Stimulated activated CD4-positive, alpha-beta T cell treated with anti-CD3 and anti-CD28 coated beads, Interleukin-2, amount 100 ng/mL, for 4 hours (primary cell): ENCODE measurements at places on chromosomes 4 and X.
A peak's percentile ranks its signal among the peaks of the same experiment; 100 is the strongest.

GRCh38 chrX:46913667-46914066 lies 1.4 kb downstream of the JADE3 start:
- no peak for DNase-seq

- DNase-seq = no peak
These were observed 1.4 kb downstream of the RBMX start for GRCh38 chrX:136879001-136879687.

GRCh38 chr4:55517526-55518229 lies 29.0 kb downstream of the CLOCK start:
- no peak for DNase-seq

GRCh38 chrX:40440866-40441265 lies 139.9 kb upstream of the ATP6AP2 start:
- DNase-seq = no peak

DNA sequence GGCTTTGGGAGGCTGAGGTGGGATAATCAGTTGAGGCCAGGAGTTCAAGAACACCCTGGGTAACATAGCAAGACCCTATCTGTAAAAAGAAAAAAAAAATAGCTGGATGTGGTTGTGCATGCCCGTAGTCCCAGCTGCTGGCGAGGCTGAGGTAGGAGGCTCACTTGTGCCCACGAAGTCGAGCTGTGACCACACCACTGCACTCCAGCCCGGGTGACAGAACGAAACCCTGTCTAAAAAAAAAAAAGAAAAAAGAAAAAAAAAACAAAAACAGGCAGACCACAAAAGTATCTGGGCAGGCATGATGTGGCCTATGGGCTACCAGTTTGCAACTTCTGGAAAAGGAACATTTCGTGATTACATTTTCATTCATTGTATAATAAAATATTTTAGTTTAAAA lies 38.1 kb upstream of the RASGEF1B start:
- no peak for DNase-seq

GRCh38 chr4:5184606-5185005 lies 133.3 kb downstream of the STK32B start:
- no peak for DNase-seq

DNA sequence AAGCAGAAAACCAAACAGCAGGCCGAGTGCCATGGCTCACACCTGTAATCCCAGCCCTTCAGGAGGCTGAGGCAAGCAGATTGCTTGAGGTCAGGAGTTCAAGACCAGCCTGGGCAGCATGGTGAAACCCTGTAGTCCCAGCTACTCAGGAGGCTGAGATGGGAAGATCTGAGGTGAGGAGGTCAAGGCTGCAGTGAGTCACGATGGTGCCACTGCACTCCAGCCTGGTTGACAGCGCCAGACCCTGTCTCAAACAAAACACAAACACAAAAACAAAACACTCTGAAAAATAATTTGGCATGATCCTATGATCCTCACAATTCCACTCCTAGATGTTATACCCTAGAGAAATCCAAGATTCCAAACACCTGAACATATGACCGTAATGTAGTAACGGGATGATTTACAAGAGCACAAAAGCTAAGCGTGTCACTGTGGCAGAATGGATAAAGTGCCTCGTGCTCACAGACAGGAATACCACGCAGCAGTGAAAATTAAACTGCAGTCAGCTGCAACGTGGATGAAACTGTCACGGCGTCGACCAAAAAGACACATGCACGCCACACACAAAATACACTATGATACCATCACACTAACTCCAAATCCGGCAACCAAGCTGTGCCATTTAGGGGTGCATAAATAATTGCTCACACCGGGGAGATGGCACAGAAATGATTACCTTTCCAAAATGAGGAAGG lies 1.7 kb downstream of the NELFA start:
- DNase-seq = no peak

DNA sequence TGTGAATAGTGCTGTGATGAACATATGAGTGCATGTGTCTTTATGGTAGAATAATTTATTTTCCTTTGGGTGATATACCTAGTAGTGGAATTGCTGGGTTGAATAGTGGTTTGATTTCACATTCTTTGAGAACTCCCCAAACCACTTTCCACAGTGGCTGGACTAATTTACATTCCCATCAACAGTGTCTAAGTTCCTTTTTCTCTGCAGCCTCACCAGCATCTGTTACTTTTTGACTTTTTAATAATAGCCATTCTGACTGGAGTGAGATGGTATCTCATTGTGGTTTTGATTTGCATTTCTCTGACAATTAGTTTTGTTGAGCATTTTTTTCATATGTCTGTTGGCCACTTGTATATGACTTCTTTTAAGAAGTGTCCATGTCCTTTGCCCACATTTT lies 29.1 kb downstream of the JADE3 start:
- no peak for DNase-seq

DNA sequence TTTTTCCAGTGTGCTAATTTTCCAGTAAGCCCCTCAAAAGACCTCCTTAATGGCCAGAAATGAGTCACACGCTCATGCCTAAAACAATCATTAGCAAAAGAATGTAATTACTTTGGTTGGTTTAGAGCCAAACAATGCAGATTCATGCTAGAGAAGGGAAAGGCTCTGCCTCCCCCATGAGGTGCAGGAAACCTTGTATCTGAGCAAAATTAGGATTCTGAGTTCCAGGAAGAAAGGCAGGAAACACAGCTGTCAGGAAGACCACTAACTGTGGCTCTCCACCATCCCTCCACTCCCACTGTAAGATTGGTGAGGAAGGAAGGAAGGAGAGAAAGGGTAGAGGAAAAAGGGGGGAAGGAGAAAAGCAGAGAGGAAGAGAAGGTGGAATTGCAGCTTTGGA lies 104.9 kb upstream of the DHX15 start:
- DNase-seq = no peak

DNA sequence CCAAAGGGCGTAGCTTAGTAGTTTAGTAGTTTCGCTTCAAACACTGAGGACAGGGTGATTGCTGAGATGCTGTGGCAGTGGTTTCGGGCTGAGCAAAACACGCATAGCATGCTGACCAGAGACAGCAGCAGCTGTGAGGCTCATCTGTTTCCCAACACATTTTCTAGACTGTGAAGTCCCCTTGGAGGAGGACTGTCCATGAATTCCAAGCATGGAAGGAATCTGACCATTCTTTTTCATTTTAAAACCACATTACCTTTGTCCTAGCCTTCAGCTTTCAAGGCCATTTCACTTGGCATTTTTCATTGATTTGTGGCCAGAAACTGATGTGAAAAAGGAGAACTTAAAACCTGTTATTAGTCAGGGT lies 240.9 kb downstream of the PALLD start:
- no peak for DNase-seq

GRCh38 chr4:37674439-37674838 lies 11.7 kb downstream of the RELL1 start:
- DNase-seq = no peak

DNA sequence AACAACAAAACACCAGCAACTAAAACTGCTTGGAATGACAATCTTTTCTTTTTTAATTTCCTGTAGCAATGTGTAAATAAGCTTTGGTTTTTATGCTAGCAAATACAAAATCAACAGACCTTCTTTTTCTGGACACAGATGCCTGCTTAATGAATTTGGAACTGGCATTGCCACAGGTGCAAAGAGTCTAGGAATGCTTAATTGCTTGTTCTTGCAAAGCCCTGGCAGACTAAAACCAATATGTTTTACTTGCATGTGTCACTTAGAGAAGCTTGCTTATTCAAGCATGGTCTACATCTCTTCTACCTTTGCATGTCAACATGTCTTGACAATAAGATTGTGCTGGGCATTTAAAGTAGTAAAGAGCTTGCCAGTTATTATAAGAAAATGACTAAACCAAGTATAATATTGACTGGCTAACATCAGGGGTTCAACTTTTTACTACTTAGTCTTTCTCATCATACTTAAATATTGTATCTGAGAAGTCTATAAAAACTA lies 656.7 kb upstream of the NDST4 start:
- DNase-seq = no peak

DNA sequence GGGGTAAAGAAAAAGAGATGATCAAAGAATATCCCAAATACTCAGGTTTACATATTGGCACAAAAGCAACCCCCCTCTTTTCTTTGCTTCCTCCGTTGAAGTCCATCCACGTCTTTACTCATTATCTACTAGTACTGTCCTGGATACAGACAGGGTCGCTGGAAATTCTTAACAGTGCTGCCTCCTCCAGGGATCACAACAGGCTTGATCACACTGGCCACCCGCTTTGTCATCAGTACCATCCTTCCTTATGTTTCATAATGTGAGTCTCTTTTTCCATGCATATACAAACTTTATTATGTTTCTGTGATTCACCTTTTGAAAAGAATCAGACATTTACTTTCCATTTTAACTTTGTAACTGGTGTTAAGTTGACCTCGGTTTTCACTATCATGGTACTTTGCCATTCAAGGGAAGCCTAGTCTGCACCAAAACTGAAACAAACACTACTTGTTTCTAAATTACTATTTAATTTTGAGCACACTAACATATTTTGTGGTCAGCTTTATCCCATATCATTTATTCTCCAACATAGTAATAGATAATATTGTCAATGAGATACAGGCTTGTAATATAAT lies 387.5 kb upstream of the PPP1R2C start:
- DNase-seq = peak; percentile 1

- no peak for DNase-seq
These were observed 54.5 kb downstream of the CCSER1 start for GRCh38 chr4:90181644-90182043.

GRCh38 chrX:73214426-73215094 lies at the start of gene NAP1L2:
TSS of gene NAP1L2 (minus strand) at chrX:73214851. CDS start at chrX:73214492, 359 bp downstream.
- peak; percentile 36 for DNase-seq

DNA sequence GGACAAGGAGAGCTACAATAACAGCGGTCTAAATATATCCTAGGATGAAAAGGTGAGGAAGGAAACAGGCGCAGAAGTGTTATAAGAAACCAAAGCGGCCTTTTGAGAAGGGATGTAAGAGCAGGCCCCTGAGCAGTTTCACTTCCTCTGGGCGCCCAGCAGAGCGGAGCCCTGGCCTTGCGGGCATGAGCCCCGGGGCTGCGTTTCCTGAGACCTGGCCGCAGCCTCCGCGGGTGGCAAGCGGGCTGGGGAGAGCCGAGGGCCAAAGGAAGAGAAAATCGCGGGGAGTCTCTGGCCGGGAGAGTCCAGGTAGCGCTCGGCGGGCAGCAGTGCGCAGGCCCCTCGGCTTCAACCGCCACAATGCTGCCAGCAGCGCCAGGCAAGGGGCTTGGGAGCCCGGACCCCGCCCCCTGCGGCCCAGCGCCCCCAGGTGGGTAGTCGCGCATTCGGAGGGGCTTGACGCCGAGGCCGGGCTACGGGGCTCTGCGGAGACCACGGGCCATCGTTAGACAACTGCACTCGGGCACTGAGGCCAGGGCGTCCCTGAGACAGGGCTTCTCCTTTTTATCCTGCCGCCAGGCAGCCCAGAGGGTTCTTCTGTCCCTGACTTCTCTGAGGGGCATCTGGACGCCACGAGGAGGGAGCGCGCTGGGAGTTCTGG lies at the start of gene BANK1:
BANK1 (plus strand) TSS at position 210 of the 661 bp plus-strand sequence; CDS start at position 361, 151 bp downstream.
- DNase-seq = no peak

GRCh38 chrX:323721-324628 lies 5.4 kb upstream of the GTPBP6 start:
- DNase-seq = no peak

- DNase-seq = no peak
These were observed 589 bp upstream of the KIT start for GRCh38 chr4:54657185-54657550.

DNA sequence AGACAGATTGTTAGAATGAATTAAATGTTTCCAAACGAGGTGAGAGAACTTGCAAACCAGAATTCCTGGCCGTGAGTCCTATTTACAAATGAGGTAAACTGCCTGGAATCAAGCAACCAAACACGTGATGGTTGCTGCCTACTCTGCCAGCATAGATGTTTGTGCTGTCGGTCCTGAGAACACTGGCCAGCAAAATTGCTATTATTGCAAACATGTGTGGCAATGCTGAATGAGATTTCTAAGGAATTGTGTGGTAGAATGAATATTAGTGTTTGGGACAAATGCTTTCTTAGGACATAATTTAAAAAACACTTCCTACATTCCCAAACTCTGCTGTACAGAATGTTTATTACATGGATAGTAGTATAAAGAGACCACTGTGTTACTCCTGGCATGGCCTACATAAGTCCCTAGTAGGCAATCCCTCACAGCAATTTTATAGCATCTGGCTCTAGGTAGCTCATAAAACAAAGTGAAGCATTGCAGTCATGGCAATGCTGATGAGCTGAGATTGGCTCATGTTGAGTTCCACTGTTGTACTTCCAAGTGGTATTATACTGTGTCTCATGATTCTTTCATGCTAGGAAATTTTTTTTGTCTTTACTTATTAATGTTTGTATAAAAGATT lies 605.2 kb upstream of the EPHA5 start:
- DNase-seq = no peak

GRCh38 chrX:41116948-41117347 lies 31.7 kb downstream of the USP9X start:
- no peak for DNase-seq

GRCh38 chrX:850471-850916 lies 219.9 kb downstream of the SHOX start:
- DNase-seq = no peak

DNA sequence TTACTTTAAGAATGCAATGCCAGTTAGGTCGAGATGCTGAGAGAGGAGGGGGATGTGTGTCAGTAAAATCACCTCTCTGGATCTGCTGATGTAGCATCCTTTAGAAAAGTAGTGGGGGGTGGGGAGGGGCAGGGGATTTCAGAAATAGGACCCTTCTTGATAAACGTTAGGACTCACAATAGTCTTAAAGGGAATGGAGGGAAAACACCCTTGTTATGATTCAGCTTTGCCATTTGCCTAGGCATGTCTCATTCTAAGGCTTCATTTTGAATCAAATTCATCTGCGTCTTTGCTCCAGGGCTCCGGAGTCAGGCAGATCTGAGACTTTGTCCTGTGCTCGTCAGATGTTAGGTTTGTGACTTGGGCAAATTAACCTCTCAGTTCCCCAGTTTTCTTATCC lies 879 bp downstream of the SH2D1A start:
- peak; percentile 42 for DNase-seq

DNA sequence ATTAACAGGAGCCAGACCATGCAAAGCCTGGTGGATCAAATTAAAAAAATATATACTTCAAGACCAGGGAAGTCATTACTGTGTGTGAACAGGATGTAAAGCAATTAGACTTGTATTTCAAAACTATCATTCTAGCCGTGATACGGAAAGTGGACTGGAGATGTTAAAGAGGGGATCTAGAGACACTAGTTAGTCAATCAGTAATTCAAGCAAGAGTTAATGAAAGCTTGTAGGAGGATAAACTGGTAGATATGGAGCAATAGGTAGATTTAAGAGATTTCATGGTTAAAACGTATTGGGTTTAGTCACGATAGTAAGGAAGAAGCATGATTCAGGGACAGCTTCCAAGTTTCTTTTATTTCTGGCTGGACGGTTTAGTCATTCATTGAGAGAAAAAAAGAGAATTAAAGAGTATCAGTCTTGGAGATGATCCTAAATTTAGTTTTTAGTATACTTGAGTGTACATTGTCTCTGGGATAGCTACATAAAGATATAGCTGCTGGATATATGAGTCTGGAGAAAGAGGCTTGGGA lies 3.9 kb downstream of the MAD2L1 start:
- DNase-seq = no peak

- no peak for DNase-seq
These were observed 141.7 kb downstream of the HHIP start for GRCh38 chr4:144787365-144788258.

- DNase-seq = no peak
These were observed 116.9 kb upstream of the GALNT7 start for GRCh38 chr4:173051716-173052115.
